ENCODE measurements at places on chromosomes 11 and 22.
A peak's percentile ranks its signal among the peaks of the same experiment; 100 is the strongest.

- DNase-seq: no peak
Observed at GRCh38 chr22:16949561-16949960, 58.5 kb downstream of the GAB4 start.

DNA sequence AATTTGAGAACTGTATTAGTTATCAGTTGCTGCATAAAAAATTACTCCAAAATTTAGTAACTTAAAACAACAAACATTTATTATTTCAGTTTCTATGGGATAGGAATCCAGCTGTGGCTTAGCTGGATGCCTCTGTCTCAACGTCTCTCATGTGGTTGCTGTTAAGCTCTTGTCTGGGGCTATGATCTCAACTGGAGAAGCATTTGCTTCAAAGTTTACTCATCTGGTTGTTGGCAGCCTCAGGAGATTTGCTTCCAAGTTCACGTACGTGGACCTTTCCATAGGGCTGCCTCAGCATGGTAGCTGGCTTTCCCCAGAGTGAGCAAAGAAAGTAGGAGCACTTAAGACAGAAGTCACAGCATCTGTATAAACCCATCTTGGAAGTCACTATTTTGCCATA lies 144.9 kb upstream of the SESN3 start:
- DNase-seq: peak; percentile 56

- no peak for DNase-seq
Observed at GRCh38 chr11:17531071-17531600, 13.1 kb downstream of the USH1C start.

DNA sequence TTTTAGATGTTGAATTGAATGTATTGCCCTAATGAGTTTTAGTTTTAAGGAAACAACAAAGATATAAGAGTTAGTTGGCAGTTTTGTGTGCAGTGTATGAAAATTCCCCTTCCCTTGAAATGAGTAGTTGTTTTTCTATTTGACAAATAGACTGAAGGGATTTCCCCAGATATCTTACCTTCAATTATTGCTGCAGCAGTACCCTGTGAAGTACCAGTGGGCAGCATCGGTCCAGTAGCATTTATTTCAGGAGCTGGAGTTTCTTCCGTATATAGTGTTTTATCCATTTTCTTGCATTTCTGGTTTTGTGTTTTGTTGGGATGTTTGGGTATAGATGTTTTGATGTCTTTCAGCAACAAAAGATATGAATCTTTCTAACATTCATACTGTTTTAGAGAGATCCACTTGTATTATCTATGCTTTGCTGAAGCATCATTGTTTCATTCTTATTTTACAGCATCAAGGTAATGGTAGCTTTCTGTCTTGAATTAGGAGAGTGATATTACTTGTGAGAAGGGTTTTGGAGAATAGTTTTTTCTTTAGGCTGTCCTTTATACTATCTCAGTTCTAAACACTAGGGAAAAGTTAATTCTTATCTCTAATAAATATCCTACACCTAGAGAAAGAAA lies 7.4 kb downstream of the KMT2A start:
- DNase-seq: no peak

- DNase-seq: no peak
Observed at GRCh38 chr22:25582946-25583345, 18.5 kb downstream of the GRK3 start.

- DNase-seq: no peak
Observed at GRCh38 chr11:124801014-124801413, 808 bp upstream of the MSANTD2 start.

DNA sequence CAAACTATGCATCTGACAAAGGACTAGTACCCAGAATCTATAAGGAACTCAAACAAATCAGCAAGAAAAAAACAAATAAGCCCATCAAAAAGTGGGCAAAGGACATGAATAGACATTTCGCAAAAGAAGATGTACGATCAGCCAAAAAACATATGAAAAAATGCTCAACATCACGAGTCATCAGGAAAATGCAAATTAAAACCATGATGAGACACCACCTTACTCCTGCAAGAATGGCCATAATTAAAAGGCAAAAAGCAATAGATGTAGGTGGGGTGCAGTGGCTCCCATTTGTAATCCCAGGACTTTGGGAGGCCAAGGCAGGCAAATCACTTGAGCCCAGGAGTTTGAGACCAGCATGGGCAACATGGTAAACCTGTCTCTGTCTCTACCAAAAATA lies 10.4 kb upstream of the OR10V1 start:
- no peak for DNase-seq

GRCh38 chr11:67114275-67114896 lies 4.7 kb upstream of the KDM2A start:
- no peak for DNase-seq

- no peak for DNase-seq
Observed at GRCh38 chr11:29352273-29352795, 664.5 kb downstream of the KCNA4 start.

- no peak for DNase-seq
Observed at GRCh38 chr22:29105468-29105867, 32.6 kb downstream of the KREMEN1 start.

DNA sequence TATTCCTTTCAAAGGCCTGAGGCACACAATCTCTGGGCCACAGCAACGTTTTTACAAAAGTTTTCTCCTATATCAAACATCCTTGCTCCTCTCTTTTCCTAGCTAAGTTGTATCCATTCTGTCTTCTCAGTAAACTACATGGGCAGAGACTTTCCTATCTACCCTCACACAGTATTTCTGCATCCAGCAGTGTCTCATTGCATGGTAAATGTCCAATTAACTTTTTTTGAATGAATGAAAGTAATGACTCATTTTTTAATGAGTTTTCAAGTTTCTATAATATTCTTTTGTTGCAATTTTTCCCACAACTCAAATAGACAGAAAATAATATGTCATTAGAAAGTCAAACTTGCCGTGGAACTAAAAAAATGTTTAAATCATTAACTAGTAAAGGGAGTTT lies 688.6 kb downstream of the JRKL start:
- no peak for DNase-seq

DNA sequence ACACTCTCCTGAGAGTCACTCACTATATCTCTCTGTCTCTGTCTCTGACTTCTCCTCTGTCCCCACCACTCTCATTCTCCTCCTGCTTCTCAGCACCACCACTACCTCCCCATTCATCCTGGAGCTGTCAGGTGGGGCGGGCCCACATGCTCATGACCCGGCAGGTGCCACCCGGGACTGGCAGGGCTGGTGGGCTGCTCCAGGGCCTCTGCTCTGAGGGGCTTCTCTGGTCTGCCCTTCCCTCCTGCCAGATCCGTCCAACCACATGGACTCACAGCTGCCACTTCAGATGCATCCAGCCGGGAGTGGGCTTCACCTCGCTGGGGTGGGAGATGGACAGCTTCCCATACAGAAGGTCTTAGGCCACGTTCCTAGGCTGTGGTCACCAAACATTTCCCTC lies 4.8 kb upstream of the EMID1 start:
- no peak for DNase-seq

GRCh38 chr11:30016588-30017363 lies at the start of gene KCNA4:
KCNA4 (minus strand) TSS chr11:30017030; CDS start chr11:30012678, 4,352 bp downstream.
- DNase-seq: no peak

DNA sequence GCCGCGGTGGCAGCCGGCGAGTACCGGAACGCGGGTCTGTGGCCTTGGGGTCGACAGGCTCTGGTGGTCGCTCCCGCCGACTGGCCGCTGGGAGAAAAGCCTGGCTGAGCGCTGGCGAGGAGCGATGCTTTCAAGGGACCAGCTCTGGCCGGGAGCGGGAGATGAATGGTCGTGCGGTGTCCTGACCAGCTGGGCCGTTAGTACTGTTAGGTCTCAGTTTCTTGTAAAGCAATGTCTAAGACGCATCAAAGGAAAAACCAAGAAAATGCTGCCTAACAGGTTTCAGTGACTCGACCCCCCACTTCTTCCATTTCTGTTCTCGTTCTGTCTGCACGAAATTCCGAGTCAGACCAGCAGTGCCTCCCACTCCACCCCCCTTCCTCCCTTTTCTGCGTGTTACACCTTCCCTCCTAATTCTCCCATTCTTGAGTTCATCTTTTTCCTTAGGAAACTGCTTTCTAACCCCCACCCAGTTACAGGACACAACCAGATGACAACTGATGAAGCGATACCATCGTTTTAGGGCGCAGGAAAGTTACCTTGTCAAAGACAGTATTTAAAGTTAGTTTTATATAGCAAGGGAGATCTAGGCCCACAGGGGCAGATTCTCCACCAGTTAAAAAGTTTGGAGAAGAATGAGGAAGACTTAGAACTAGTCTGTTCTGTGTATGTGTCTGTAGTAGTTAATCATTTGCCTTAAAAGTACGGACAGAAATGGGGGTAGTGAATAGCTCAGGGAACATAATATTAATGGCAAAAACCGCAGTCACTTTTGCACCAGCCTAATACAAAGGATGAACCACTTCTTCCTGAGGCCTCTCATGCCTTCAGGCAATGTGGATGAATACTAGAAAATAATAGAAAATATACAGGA lies 1.0 kb downstream of the CUL5 start:
- DNase-seq: no peak

DNA sequence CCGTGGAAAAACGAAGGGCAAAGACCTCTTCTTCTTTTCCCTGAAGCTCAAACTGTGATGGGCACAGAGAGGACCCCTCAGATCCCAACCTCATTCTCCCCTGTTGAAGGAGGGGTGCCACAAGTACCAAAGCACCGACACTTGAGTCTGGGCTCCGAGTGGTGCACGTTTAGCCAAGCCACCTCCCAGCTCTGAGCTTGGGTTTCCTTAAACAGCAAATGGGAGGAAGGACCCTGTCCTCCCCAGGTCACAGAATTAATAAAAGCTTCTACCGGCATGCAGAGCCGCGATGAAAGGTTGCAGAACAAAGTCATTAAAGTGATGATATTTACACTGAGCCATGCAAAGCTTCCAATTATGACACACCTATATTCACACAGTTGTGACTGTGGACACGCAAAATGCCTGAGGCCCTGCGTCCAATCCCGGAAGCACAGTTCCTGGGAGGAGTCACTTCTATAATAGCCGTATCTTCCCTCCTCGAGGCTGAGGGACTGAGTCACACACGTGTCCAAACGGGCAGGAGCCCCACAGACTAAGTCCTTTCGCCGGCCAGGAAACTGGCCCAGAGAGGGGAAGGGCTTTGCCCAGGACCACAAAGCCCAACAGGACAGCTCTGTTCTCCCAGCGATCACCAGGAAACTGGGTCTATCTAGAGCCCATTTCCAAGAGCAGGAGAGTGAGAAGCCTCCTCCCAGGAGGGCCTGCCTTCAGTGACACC lies 922 bp upstream of the CSNK1E start:
- peak; percentile 94 for DNase-seq

GRCh38 chr11:133951327-133952198 lies 5.2 kb downstream of the IGSF9B start:
- DNase-seq: no peak

GRCh38 chr11:85661972-85662664 lies 2.8 kb downstream of the CREBZF start:
- DNase-seq: no peak

GRCh38 chr11:27656806-27657483 lies 43.3 kb downstream of the BDNF start:
- no peak for DNase-seq

- no peak for DNase-seq
Observed at GRCh38 chr11:11464555-11464954, 111.5 kb upstream of the CSNK2A3 start.

DNA sequence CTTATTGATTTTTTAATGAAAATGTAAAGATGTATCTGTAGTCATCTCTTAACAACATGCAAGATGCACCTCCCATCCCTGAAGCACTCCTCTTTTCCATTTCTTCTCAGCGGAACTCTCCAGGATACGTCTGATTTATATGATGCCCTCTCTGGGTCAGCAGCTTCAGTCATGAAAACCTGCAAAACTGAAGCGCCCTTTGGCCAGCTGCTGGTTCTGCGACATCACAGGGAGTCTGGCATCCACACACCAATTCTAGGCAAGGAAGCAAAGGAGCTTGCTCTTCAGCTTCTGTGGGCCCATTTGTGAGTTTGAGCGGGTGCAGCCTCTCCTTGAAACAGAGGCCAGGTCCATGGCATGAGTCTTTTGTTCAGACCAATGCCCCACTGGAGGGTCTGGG lies 1253.3 kb downstream of the TBC1D22A start:
- no peak for DNase-seq

GRCh38 chr11:2399488-2400068 lies 972 bp upstream of the TSSC4 start:
- no peak for DNase-seq

DNA sequence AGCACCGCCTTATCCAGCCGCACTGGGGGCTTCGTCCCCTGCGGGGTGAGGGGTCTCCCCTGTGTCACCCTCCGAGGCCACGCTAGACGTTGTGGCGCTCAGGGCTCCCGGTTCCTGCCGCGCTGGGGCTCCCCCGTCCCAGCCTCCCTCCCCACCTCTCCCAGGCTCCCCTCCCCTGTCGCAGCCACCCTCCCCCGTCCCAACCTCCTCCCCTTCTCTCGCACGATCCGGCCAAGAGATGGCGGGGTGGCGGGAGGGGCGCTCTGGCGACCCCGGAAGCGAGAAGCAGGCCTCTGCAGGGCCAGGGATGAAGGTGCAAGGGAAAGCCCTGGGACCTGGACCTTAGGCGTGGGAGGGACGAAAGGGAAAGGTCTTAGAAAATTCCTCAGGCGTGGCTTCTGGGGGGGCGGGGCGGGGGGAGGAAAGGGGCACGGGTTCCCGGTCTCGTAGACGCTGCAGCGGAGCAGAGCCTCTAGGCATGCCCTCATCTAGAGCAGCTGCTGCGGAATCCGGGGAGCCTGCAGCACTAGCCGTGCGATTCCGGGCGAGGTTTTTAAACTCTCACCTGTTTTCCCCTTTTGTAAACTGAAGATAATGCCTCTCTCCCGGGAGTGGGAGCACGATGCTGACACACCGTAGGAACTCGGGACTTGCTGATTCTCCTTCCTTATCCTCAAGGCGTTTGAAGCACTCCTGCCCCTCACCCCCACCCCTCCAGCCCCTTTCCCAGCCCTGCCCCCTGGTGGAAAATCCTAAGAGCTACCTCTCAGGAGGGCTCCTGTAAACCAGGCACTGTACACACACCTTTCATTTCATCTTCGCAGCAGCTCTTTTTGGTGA lies 14.4 kb downstream of the KCNJ5 start:
- DNase-seq: no peak

- DNase-seq: no peak
Observed at GRCh38 chr11:2752923-2753322, 53.1 kb upstream of the KCNQ1OT1 start.

DNA sequence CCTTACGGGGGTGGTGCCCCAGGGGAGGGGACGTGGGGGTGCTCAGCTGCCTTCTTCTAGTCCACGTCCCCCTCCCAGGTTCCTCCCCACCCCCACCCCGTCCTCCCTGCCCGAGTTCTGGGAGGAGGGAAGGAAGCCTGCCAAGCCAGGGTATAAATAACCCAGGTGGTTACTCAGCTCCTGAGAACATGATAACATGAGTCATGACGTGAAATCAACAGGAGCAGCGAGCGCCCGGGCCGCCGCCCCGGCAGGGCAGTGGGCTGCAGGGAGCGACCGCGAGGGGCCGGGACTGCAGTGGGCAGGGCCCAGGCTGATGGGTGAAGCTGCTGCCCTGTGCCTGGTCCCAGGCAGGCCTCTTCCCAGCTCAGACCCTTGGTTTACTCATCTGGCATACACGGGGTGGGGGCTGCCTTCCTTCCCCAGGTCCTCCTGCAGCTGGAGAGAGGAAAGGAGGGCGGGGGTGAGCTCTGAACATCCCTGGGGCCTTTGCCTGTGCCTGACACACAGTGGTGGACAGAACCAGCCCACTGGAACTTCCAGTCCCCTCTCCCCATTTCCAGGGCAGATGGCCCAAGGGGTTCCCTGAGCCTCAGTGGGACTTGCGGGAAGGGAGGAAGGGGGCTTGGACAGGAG lies 8.8 kb upstream of the PDGFB start:
- peak; percentile 61 for DNase-seq

All from amniotic stem cell (primary cell).